Germinal center (tissue), 1 donor: ENCODE measurements at places on chromosomes 5 and 9.

DNA sequence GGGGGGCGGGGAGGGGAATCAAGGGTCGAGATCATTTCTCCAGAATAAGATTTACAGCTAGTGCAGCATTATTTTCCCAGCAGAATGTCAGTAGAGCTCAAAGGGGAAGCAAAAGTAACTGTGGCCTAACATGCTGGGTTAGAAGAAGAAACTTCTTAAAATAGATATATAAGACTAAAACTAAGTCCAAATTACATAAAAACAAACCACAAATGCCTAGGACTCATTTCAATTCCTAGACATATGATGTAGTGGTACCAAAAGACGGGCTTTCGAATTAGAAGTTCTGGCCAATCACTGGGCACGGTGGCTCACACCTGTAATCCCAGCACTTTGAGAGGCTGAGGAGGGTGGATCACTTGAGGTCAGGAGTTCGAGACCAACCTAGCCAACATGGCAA lies 20.8 kb upstream of the MELK start:
- no peak for DNase-seq

GRCh38 chr9:38036359-38037084 lies 32.5 kb downstream of the SHB start:
- no peak for DNase-seq

DNA sequence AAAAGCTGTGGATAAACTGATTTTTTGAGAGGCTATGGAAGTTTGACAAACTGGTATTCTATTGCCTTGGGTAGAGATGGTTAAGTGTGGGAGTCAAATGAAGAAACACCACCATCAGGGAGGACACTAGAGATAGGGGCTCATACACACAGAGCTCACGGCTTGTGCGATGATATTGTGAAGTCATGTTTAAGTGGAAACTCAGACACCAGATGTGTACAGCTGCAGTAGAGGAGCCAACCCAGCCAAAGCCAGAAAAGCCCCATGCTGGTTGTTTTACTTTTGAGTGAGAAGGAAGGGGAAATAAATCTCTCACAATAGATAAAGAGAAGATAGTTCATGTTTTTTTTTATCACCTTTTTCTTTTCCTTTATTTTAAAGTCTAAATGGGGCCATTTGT lies 377.7 kb downstream of the DMRT2 start:
- no peak for DNase-seq

DNA sequence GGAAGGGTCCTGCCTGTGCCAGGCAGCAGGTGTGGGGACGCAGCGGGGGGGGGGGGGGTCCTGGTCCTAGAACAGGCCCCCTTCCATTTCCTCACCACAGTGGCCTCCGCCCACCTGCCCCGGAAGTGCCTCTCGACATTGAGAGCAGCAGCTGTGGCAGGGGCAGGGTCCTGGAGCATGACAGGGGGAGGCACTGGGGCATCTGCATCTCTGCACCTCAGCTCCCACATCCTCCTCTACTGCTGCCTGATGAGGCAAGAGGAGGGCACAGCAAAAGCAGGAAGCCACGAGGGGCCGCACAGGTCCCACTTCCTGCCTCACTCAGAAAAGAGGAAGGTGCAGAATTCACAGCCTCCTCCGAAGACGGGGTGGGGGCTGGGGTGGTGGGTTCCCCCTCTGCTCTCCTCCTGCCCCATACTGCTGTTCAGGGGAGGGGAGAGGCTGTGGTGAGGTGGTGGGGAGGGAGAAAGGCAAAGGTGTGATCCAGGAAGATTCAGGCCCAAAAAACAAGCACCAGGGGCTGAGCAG lies 14.8 kb downstream of the AKNA start:
- peak; percentile 89 for DNase-seq

GRCh38 chr5:144304688-144305087 lies 134.0 kb downstream of the KCTD16 start:
- DNase-seq, result peak; percentile 12

DNA sequence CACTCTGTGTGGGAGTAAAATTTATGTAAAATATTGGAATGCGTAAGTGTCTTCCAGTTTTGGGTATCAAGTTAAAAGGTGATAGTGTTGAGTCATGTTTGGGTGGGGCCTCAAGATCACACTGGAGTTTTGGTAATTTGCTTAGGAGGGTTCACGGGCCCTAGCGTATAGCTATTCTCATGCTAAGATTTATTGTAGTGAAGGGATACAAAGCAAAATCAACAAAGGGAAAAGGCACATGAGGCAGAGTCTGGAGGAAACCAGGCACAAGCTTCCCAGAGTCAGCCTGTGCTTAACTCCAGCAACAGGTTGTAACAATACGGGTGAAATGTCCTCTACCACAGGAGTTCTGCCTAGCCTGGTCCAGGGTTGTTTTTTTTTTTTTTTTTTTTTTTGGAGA lies 20.2 kb downstream of the HSPA4 start:
- DNase-seq, result no peak

DNA sequence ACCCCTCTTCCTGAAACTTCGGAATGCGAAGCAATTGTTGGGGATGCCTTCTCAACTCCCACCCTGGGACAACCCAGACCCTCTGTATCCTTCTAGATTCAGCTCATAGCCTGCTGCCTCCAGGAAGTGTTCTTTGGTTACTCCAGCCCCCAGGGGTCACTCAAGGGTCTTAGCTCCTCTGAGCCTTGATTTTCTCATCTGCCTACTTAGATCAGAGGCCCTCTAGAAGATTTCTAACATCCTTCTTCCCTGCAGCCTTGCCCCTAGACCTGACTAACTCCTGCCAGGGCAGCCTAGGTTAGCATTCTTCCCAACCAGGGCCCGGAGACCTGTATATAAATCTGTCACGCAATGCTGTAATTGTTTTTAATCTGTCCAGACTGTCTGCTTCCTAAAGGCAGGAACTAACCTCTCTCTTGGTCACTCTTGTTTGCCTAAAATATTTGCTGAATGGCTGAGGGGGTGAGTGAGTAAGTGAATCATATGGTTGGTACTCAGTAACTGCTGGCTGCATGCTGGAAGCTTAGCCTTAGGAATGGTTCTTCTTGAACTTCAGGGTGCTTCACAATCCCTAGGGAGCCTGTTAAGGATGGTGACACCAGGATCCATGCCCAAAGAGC lies 8.2 kb downstream of the GALNT10 start:
- no peak for DNase-seq

DNA sequence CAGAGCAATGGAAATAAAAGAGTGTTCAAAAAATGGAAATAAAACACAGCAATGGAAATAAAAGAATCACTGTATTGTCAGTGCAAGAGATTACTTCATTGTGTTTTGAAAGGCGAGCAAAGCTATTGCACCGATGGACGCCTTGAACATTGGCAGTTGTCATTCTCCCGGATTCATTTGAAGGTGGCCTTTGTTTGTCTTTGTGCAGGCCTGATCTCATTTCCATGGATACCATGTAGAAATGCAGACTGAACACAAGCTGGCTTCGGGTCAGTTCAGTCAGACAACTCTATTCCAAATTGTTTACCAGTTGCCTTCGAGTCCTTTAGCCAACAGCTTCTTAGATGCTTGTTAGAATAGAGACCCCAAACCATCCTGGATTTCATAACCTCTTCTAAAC lies 8.3 kb downstream of the ITGA2 start:
- DNase-seq, result no peak

- no peak for DNase-seq
Measured at GRCh38 chr5:150505041-150505511, 2.9 kb upstream of the NDST1 start.

- DNase-seq, result no peak
Measured at GRCh38 chr5:178227929-178228328, 4.7 kb downstream of the PHYKPL start.

DNA sequence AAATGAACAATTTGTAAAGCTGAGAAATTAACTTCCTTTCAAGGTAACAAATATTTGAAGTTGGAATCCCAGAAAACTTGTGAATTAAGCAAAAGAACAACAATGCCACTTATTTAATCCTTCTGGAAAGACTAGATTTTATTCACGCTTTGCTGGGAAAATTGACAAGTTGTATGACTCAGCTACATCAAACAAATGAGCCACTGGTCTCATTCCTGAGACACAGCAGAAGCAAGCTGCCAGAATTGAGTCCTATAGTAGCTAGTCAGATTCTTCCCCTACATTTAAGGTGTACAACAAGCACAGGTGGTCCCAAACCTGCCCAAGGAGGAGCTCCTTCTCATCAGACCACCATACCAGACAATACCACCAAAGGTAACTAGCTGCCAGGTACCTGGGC lies 280.7 kb downstream of the SPOCK1 start:
- no peak for DNase-seq

DNA sequence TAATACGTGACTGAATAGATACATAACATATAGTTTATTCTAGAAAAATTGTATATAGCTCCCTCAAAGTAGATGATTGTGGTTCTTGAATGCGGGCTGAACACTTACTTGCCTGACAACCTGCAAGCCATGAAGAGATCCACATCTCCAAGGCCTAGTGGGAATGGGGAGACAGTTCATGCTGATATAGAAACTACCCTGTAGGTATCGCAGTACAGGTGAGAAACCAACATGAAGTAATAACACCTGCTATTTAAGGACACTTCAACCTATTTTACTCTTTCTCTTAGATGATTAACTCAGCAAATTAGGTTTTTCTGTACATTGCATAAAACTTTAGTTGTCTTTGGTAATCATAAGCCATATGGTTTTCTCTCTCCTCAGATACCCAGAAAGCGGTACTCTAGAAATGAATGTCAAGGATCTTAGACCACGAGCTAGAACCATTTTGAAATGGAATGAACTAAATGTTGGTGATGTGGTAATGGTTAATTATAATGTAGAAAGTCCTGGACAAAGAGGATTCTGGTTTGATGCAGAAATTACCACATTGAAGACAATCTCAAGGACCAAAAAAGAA lies 47.3 kb downstream of the UHRF2 start:
- no peak for DNase-seq

- no peak for DNase-seq
Measured at GRCh38 chr5:111998871-111999270, 241.9 kb upstream of the NREP start.
